ENCODE measurements at places on chromosomes 5 and 9.

- DNase-seq: no peak
These were observed 9.3 kb upstream of the GOLGA1 start for GRCh38 chr9:124950050-124950718.

DNA sequence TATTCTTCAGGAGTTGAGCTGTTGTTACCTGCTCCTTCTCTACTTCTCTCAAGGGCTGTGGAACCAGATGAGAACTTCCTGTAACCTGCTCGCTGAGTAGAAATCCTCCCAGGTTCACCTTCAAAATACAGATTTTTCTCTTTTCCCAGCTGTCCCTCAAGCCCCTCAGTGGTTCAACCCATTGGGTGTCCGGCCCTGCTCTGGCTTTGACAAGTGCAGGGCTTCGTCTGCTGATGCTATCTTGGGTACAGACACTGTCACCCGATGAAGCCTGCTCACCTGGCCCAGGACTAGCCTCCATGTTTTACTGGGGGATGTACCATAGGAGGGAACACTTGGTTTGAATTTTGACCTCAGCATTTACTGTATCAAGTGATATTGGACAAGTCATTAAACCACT is 490.4 kb downstream of the IRX1 start:
- DNase-seq: no peak

- no peak for DNase-seq
These were observed 3.0 kb upstream of the ITGA1 start for GRCh38 chr5:52784737-52785136.

DNA sequence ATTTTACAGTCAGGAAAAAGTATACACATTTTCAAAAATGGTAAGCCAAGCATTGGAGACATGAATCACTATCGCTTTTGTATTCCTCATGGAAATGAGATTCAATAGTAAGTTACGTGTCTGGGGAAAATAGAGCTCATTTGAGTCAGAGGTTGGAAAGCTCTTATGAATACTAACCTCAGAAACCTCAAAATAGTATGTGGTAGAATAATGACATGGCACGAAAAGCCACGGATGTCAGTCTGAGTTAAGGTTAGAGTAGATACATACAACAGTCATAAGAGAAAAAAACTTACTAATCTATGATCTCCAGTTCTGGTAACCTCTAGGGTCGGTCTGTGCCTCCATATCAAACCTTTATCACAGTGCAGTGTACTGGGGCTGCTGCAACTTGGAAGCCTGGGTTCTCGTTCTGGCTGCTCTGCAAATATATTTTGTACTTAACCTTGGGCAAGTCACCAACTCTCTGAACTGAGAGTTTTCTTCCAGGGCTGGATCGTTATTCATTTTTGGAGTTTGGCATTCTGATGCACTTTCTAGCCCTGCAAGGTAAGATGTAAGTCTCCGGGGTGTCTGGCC is 31.8 kb downstream of the MAP1B start:
- no peak for DNase-seq

GRCh38 chr5:41575110-41575779 is 64.8 kb upstream of the PLCXD3 start:
- no peak for DNase-seq

GRCh38 chr9:130665029-130665430 is 636 bp downstream of the PRDM12 start:
- DNase-seq: no peak

- DNase-seq: no peak
These were observed 368.7 kb upstream of the ZNF608 start for GRCh38 chr5:125115195-125115525.

GRCh38 chr9:77022783-77023440 is 3.5 kb downstream of the FOXB2 start:
- peak; percentile 82 for DNase-seq

- DNase-seq: no peak
These were observed 101.7 kb upstream of the MYO10 start for GRCh38 chr5:17037751-17038150.

DNA sequence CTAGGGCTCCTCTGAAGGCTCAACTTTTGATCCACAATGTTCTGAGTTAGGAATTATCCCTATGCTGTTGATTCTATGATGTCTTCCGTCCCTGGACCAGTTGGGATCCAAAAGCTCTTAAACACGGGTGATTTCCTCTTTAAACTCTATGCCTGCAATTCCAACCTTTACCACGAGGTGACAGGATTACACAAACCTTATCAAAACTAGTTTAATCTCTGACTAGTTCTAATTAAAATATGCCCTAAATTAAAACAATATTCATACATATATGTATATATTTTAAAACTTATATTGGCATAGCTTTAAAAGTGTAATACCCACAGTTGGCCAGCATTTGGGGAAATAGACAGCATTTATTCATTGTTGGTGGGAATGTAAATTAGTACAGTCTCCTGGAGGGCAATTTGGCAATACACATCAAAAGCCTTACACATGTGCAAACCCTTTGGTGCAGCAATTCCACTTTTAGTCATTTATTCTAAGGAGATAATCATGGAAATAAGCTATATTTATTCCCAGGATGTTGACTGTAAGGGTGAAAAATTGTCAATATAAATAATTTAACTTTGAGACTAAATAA is 51.6 kb upstream of the PHYKPL start:
- no peak for DNase-seq

DNA sequence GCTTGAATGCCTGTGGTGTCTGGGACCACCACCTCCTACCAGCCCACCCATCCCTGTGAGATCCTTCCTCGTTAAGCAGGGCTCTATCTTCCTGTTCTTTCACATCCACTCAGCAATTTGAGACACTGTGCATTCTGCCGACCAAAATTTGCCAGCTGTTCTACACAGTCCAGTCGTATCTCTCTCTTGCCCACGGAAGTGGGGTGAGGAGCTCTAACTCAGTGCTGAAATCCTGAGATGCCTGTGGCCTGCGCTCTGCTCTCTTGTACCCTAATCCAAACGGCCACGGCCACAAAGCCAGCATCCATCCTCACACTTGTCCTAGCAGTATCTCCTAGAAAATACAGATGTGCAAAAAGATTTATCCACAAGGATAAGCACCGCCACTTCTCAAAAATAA is 97.9 kb downstream of the MVB12B start:
- no peak for DNase-seq

DNA sequence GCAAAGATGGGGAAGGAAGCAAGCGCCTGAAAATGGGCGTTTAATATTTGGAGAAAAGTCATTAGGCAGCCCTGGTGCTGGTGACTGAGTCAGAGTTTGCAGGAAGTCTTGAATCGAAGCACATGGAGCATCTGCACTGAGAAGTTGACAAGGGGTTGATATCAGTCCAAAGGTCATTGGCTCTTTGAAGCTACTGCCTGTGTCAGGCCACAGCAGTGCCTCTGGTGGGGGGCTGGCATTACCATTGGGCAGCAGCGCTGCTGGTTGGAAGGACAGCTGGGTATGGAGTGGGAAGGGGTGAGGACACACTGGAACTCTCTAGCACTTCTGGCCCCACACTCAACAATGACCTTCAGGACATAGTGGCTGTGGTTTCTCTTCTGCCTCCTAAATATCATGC is 150.4 kb upstream of the ERCC6L2 start:
- no peak for DNase-seq

DNA sequence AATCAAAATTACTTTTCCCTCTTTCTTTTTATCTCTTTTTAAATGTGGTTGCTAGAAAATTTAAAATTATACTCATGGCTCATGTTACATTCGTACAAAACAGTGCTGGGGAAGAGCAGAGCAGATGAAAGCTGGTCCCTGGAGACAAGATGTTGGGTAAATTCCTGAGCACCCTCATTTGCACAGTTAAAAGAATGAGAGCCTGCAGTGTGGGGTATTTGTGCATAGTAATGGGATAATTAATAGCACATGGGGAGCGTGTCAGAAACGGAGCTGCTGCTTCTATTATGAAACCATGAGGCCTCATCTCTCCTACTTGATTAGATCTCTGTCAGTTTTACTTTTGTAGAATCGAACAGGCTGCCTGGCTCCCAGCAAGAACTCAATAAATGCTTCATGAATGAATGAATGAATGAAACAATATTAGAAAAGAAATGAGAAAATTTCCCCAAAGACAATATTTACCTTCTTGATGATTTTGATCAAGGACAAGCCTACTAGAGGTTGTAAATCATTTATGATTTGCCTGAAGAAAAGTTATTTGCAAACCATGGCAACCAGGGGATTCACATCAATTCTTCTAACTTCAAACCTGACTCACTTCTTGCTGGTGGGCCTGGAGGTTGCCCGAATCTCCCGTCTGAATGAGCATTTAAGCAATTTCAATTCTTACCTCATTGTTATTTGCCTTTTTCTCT is 177.2 kb upstream of the TUT7 start:
- no peak for DNase-seq

- DNase-seq: no peak
These were observed 86.6 kb upstream of the SLC24A2 start for GRCh38 chr9:19875291-19875920.

DNA sequence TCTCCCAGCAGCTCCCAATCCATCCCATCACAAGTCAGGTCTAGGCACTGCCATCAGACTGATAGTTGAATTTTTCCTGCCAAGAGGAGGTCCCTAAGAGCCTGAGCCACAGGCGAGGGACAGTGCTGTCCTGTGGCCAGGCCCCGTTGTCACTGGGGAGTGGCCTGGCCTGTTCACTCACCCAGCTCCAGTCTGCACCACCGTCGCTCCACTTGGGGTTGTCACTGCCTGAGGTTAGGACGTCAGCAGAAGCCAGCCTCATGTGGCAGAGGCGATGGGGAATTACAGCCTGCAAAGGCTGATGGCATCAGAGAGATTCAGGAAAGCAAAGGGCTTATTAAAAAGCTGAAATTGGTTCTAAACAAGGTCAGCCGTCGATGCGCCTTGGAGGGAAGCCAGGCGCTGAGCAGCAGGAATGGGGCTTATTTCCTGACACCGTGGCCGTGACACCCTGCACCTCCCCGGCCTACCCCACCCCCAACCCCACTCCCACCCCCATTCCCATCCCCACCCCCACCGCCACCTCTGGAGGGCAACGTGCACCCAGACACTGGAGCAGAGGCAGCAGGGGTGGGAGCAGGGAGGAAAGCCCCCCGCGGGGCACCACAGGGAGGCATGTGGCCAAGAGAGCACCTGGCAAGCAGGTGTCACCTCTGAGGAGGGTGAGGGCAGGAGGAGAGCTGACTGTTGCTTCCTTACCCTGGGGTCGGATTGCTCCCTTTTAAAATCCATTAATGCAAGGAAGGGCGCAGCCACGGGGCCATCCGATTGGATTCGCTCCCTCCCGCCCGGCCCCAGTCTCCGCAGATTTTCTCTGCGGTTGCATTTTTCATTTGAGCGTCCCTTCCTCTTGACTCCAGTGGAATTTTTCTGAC is 3.1 kb upstream of the DBH start:
- DNase-seq: no peak

GRCh38 chr5:28344836-28345433 is 1306.5 kb upstream of the CDH9 start:
- no peak for DNase-seq

- no peak for DNase-seq
These were observed 47.7 kb upstream of the GLRX start for GRCh38 chr5:95870105-95870672.

- peak; percentile 62 for DNase-seq
These were observed 1.5 kb upstream of the ANKHD1 start for GRCh38 chr5:140399979-140400729.

- no peak for DNase-seq
These were observed 25.1 kb downstream of the IL7R start for GRCh38 chr5:35881758-35882157.

DNA sequence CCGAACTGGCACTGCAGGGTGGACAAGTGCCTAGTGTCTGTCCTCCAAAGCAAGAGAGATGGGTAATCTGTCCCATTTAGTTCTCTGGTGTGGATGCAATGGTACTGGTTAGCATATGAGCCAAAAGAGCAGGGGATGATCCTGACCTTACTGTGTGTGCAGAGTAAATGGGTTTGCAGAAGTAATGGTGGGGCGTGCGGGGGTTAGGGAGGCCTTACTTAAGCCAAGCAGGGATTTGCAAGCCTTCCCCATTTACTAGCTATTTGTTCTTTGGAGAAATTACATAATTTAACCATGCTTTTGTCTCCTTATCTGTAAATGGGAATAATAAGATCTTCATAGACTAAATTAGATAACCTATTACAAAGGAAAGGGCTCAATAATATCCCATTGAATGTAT is 19.9 kb upstream of the LCP2 start:
- no peak for DNase-seq

DNA sequence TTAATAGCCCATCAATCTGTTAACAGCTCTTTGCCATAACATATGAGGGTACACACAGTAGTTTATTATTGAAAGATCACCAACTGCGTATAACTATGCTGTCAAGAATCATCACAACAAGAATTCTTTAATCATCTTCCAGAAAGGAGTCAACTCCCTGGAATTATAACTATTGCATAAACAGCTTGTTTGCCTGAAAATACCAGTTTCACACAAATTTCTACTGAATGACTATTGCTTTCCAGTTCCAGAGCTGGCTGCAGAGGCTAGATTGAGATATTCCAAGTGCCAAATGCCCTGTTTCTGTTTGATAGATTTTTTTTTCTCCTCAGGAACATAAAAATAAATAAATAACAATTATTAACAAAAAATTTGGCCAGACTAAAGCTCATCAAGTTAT is 444.7 kb downstream of the TLE1 start:
- DNase-seq: no peak

- DNase-seq: no peak
These were observed 9.5 kb downstream of the FBXO10 start for GRCh38 chr9:37566716-37567115.

DNA sequence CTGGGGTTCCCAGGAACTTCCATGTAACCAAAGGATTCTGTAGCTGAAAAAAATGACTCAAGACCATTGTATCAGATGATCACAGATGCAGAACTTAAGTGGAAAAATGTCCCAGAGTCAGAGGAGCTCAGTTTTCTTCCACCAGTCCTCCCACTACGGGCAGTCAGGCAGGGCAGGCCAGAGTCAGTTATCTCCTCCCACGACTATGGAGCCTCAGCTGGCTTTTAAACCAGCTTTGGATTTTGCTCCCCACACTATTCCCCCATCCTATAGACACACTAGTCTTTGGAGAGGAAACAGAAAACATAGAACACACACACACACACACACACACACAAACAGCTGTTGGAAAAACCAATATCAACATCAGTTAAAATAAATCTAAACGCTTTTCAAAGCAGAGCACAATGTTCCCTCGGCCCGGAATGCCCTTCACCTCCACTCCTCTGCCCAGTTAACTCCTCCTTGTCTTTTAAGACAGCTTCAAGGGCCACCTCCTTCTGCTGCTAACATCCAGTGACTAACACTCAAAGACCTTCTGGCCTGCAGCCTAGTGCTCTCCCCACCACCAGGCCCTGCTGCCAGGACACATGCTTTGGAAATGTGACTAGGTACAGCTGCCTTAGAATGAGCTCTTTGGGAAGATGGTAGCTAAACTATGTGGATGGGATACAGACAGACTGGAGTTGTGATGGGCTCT is 56.8 kb downstream of the NIPAL4 start:
- DNase-seq: no peak

GRCh38 chr5:55363856-55364255 is 56.1 kb downstream of the MTREX start:
- DNase-seq: no peak

- no peak for DNase-seq
These were observed 14.8 kb downstream of the LVRN start for GRCh38 chr5:115977096-115977495.

- DNase-seq: no peak
These were observed 40.0 kb downstream of the KLHL3 start for GRCh38 chr5:137695651-137696428.

GRCh38 chr5:957748-958485 is 50.7 kb upstream of the NKD2 start:
- peak; percentile 78 for DNase-seq

GRCh38 chr9:93230601-93231000 is 46.7 kb downstream of the WNK2 start:
- DNase-seq: no peak

- no peak for DNase-seq
These were observed 15.7 kb downstream of the NREP start for GRCh38 chr5:111741278-111741677.
